ENCODE measurements at places on chromosomes 2 and 18.

DNA sequence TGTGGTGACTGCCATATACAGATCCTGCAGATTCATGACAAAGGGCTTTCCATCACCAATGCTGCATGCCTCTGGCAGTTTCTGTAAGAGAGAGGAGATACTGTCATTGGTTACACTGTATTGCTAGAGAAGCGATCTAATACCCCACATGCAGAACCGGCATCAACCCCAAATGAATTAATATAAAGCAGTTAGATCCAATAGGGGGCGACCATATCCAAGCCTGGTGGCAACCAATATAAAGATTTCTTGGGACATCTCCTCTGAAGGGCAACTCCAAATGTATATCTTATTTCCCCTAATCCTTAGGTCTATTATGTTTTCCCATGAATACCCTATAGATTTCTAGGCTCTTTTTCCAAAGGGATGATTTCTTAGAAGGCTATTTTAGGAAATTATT lies 17.4 kb upstream of the IHH start:
- DNase-seq, result no peak

GRCh38 chr18:45456090-45457021 lies 158.9 kb upstream of the SLC14A2 start:
- no peak for DNase-seq

DNA sequence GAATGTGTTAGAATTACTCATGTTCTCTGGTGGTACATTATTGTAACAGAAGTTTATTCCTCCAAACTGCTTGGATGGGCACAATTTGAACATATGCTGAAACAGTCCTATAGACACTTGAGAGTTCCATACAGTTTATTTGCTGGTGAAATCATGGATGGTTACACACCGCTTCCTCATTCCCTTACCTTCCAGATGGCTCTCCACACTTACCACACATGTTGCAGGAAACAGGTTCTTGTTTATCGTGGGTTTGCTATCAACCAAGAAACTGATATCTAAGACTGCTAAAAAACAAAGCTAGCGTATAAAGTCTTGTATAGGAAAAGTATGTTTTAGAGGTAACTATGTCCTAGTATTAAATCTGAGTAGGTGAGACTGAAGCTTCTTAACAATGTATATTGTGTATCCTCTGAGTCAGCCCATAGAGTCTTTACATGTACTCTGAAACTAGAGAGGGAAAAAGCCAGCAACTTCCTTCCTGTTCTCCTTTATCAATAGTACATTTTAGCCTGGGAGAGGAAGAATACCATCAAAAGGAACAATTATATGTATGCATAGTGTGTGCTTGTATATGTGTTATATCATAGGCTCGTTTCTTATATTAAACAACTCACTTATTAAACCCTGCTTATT lies 313.1 kb downstream of the PLCL1 start:
- DNase-seq, result no peak

DNA sequence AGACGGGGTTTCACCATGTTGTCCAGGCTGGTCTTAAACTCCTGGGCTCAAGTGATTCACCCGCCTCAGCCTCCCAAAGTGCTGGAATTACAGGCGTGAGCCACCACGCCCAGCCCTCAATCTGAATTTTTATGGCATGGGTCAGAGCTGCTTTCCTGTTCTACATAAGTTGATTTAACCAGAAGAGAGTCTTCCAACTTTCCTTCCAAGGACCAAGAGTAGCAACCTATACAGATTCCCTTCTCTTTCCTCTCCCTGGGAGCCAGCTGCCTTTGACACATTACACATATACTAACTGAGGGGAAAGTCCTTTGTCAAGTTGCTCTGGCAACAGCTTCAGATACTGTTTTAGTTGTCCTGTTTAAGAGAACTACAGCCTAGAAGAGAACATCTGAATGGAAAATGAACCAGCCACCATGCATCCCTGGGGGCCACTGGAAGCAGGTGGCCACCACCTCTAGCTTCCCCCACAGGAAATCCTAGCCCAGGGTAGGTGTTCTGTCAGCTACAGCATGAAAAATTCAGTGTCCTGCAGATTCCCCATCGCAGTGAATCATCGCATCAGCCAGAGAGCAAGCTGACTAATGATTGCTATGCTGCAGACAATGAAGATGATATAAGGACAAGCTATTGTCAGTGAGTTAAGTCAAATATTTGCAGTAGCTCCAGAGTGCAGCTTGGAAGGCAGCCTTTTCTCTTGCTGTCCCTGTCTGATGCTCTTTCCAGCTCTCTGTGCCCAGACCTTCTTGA lies 62.9 kb downstream of the POMC start:
- peak; percentile 44 for DNase-seq

- no peak for DNase-seq
These were observed 61.2 kb upstream of the B3GNT7 start for GRCh38 chr2:231334179-231334930.

DNA sequence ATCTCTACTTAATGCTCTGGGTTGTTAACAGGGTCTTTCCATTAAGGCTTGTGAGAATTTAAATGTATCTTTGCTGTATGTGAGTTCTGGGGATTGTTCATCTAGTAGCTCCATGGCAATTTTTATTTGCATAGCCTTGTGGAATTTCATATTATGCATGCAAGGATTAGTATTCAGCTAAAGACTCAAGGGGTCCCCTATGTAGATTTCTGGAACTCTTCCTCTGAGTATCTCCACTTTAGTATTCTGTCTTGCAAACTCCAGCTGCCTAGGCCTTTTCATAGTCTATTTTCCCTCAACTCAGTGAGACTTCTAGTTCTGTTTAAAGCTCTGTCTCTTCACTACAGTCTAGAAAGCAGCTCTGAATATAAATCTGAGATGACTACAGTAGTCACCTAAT lies 304.6 kb upstream of the REV1 start:
- no peak for DNase-seq

- no peak for DNase-seq
These were observed 221.4 kb upstream of the PXDN start for GRCh38 chr2:1965726-1966125.

Data from hepatic stellate cell (primary cell).